Activated CD4-positive, alpha-beta T cell treated with anti-CD3 and anti-CD28 coated beads for 1 hour (primary cell): ENCODE measurements at places on chromosomes 2 and 18.

GRCh38 chr2:175008801-175009495, 3.8 kb upstream of the CHN1 start:
- DNase-seq, result no peak

DNA sequence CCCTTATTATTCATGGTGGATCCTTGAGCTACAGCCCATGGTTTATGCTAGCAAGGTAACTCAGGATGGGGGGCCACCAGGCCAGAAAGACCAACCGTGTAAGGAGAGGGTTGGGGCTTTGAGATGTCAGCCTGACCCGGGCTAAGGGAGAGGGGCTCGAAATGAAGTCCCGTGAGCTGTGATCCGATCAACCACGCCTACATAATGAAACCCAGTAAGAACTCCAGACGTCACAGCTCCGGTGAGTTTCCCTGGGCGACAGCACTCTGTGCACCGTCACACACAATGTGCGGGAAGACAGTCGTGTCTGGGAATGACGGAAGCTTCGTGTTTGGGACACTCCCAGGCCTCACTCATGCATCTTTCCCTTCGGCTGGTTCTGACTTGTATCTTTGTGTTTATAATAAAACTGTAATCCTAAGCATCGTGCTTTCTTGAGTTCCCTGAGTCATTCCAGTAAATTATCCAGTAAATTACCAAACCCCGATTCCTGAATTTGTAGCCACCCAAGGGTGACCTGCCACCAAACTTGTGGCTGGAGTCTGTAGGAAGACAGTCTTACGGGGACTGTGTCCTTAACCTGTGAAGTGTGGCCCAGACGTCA, 44.2 kb downstream of the CYP27C1 start:
- no peak for DNase-seq

DNA sequence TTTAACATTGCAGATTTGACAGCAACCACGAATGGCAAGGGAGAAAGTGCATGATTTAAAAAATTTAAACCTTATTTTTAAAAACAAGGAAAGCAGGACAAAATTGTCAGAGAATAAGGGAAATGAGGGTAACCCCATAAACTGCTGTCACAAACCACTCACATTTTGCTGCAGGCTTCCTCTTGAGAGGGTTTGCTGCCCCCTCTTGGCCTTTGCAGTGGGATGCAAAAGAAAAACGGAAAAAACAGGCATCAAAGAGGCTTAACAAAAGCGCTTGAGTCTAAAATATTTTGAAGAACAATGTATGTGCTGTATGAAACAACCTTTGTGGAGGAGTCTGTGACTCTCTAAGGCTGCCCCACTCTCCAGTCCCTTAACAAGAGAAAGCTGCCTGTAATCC, 91.6 kb downstream of the TMX3 start:
- DNase-seq, result no peak

- no peak for DNase-seq
Measured at GRCh38 chr2:42957861-42958301, 165.5 kb upstream of the HAAO start.

- no peak for DNase-seq
Measured at GRCh38 chr2:240112914-240113690, 23.0 kb downstream of the COPS9 start.

DNA sequence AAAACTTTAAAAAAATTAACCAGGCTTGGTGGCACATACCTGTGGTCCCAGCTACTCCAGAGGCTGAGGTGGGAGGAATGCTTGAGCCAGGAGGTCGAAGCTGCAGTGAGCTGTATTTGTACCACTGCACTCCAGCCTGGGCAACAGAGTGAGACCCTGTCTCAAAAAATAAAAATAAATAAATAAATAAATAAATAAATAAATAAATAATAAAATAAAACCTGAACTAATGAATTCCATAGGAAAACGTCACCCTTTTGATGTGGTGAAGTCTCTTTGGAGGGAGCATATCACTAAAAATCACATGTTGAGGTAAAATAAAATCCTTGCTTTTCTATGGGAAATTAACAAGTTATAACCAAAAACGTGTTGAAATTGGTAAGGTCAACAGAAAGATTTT, 29.6 kb upstream of the ITGAV start:
- no peak for DNase-seq

DNA sequence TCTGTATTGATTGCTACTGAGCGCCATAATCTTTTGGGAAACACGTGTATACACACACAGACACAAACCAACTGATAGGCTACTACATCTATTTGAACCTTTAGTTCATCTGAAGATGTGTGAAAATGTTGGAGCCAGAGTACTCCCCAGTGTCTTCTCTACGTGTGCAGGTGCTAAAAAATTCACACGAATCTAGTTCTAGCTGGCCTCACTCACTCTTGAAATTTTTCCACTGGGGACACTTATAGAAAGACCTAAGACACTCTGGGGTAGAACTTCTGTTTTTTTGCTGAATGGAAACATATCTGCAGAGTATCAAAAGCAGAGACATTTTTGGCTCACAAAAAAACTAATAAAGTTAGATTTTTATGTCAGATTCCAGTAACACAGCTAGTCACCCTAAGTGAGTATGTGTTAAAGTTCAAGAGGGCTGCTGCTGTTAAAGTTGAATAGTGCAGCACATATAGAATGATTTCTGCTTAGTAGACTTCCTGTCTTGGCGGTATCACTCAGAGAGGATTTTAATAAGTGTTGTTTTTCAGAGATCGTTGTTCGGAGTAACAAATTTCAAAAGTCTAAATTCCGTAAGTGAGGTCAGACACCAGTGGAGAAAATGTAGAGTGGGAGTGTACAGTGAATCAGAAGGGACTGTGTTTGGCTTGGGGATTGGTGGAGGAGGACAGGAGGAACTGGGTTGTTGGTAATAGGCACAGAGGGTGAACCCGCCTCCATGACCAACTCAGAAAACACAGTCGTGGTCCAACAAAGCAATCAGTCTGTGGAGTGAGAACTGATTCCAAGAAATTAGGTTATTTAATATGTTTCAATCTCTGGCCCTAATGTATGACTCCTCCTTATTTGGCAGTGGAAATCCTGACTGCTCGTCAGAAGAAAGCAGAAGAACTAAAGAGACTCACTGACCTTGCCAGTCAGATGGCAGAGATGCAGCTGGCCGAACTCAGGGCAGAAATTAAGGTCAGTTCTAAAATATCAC, 43.1 kb downstream of the KCTD18 start:
- peak; percentile 22 for DNase-seq

DNA sequence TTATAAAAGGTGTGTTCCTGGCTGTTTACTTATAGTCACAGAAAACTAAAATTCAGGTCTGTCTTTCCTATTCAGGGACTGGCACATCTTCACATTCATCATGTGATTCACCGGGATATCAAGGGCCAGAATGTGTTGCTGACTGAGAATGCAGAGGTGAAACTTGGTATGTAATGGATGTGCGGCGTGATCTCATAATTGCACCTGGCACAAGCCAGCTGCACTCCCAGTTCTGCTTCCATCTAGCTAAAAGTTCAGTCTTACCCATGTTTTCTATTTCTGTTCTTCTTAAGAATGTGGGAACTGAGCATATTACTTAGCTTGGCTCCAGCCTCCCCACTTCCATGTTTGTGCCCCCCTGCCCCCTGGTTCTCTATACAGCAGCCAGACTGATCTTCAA, 131.9 kb downstream of the MAP4K4 start:
- no peak for DNase-seq

DNA sequence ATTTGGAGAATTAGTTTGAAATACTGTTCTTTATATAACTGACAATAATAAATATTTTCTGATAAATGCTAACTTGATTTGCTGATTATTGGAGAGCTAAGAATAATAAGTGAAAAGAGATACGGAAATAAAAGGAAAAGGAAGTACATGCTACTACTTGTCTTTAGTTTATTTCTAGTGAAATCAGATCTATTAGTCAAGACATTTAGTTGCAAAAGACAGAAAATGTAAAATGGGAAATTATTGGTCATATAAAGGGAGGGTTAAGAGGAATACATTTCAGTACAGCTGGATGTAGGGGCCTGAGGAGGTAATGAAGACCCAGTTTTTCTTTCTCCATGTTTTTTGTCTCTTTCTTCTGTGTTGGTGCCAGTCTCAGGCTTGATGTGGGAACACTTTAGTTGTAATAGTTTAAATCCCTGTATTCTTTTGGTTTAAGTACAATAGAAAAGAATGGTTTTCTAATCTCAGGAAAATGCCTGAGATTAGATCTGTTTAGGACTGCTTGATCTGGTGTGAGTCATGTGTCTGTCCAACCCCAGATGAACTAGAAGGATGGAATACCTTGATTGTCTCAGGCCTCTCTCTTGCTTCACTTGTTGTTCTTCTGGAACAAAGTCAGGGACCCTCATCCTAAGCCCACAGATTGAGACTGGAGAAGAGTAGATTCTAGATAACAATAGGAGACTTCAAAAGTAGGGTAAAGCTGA, 58.0 kb downstream of the PLCL1 start:
- no peak for DNase-seq

DNA sequence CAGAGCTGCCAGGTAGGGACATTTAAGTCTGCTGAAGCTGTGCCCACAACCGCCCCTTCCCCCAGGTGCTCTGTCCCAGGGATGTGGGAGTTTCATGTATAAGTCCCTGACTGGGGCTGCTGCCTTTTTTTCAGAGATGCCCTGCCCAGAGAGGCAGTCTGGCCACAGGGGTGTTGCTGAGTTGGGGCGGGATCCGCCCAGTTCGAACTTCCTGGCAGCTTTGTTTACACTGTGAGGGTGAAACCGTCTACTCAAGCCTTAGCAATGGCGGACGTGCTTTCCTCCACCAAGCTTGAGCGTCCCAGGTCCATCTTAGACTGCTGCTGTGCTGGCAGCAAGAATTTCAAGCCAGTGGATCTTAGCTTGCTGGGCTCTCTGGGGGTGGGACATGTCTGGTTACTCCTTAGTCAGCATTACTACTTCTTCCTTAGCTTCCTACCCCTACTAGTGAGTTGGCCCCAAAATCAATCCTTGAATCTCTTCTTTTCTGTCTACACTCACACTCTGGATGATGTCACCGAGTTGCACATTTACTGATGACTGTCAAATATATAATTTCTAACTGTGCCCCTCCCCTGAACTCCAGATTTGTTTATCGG, 31.8 kb upstream of the FSHR start:
- no peak for DNase-seq

DNA sequence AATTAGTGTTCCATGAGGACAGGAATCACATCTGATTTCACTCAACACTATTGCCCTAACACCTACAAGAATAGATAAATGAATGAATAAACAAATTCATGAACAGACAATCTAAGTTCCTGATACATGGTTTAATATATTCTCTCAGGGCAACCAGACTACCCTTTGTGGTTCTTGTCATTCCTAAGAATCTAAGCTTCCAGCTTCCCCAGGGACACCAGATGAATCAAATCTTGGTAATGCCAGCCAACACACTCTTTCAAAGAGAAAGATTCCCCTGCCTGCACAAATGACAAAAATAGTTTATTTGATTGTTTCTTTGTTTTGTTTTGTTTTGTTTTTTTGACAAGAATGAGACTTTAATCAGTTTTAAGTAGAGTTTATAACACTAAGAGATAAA, 237.5 kb upstream of the CHAC2 start:
- DNase-seq, result no peak

GRCh38 chr2:46548521-46549144, 69.3 kb downstream of the TMEM247 start:
- DNase-seq, result no peak

- DNase-seq, result no peak
Measured at GRCh38 chr2:132366421-132367180, 50.0 kb upstream of the GPR39 start.

DNA sequence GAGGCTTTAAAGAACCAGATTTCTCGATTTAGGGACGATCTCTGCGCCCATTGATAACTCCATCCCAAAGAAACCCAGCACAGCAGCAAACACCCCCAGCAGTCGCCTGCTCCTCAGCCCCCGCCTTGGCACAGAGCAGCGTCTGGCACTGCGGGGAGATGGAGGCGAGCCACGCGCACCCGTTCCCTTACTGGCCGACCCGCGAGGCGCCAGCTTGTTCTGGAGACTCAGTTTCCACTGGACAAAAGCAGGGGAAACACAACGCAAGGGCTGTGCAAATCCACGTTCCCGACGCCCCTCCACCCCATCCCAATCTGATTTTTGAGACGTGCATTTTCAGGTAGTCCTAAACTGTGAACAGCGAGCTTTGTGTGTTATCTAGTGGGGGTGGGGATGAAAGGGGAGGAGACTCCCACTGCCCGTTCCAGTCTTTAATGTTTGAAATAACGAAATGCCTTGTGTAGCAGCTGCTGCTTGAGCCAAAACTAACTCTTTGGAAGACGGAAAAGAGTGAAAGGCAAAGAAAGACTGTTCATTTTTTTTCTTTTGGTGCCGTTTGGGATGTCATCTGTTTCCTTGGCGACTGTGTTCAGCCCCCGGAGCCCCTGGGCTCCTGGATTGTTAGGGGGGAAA, 143.2 kb downstream of the MEIS1 start:
- no peak for DNase-seq

DNA sequence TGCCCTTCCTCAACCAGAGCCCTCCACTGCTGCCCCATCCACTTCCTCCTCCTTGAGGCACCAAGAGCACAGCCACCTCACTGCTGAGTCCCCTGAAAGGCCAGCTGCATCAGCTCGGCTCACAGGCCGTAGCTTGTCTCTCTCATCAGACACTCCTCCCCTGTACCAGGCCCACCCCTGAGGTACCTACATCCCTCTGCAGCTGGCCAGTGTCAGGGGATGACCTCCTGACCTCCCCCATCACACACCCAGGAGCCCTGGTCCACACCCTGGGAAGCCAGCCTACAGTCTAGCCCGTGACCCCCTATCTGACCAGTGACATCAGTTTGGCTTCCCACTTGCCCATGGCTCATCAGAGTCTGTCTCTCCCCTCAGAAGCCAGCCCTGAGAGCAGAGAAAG, 205.6 kb downstream of the TNS1 start:
- DNase-seq, result no peak

GRCh38 chr2:61085883-61086282, 20.2 kb downstream of the SANBR start:
- no peak for DNase-seq

DNA sequence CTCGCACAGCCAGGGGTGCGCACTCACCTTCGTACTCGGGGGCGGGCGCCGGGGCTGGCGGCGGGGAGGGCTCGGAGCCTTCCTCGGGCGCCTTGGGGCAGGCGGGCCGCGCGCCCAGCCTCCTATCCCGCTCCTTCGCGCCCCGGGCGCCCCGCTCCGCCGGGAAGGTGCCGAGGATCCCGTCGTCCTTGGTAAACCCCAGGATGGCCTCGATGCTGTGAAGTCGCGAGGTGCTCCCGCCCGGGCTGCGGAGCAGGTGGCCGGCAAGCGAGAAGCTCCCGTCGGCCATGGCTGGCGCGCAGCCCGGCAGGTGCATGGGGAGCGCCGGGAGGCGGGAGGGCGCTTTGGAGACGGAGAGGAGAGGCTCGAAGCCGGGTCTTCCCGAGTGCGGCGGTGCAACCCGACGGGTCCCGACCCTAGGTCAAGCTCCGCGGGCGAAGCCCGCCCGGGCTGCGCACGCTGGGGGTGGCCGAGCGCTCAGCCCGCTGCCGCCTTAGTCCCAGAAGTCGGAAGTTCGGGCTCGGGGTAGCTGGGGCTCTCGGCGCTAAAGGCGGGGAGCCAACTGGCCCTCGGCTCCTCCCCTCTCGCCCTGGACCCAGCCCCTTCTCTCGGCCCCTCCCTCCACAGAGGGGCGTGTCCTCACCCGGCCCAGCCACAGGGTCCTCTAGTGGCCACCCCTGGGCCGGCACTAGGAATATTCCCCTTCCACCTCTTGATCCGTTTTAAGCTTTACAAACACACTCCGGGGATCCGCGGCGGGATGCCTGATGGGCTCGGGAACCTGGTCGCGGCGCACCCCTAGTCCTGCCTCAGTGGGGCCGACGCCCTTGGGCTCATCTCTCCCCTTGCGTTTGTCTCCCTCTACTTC, at the start of gene RAX:
Gene RAX (minus strand): TSS at position 564 of the 868 bp plus-strand sequence. CDS start 248 bp downstream, at position 316.
- no peak for DNase-seq

GRCh38 chr18:35430721-35431373, 53.7 kb upstream of the ZNF396 start:
- DNase-seq, result no peak

GRCh38 chr2:234725528-234726264, 226.1 kb upstream of the SH3BP4 start:
- DNase-seq, result no peak
